ENCODE measurements at places on chromosomes 7 and 10.

DNA sequence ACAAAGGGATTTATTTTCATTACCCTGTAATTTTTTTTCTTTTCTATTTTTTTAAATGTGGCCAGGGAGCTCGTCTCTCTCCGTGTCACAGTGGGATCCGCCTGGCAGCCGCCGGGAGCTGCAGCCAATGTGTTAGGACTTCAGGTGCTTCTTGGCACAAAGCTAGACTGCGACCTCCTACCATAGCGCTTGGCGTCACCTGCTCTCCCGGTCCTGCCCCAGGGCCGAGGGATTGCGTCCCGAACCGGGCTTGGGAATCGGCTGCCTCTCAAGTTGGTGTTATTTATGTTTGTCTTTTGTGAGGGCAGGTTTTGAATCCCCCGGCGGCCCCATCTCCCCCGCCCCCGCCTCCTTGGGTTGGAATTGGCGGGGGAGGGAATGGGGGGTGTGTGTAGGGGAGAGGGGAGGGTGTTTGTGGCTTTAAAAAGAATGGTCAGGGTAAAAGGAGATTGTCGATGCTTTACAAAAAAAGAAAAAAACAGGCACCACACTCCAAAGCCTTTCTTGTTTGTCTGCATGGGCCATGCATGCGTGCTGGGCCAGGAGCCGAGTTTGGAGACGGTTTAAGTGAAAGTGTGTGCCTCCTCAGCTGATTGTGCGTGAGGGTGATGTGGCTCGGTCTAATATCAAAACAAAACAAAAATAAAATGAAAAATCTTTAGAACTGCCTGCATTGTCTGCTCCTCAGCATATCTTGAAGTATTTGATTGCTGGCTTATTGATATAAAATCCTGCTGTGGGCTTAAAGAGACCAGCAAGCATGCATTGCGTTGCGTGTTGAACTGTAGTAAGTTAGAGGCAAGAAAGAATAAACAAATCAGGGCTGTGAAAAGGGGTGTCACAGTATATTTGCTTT lies 1.2 kb downstream of the PPP1R9A start:
- no peak for DNase-seq

DNA sequence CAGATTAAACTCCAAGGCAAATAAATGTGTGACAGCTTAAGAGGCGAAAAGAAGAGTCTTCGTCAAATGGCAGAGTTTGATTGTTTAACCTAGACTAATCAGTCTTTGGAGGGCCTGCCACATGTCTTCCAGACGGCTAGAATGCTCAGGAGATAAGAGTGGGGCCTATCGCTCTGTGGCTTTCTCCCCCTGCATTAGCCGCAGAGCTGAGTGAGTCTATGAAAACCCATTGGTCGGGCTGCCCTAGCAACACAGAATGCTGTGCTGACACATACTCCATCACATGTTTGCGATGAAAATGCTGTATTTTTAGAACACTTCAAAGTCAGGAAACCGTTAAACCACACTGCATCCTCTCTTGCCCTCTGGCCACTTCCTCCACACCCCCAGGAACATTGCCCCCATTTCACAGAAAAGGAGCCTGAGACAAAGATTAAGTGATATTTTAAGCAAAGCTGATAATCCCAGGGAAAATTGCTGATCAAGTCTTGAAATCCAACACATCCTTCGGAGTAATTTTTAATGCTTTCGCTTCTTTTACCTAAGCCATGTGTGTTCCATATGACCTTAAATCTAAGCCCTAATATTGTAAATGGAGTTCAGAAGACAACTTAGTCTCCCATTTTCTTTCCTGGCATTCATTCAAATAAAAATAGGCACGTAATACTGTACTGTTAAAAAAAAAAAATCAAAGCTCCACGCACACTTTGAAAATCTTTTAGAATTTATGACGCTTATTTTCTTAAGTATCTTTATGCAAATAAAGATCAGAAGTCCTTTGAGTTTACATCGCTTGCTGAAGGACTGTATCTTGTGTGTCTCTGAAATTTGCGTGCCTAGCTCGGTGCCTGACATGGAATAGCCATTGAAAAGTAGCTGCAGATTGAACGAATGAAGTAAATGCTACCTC lies 161.2 kb downstream of the CELF2 start:
- DNase-seq = no peak

- no peak for DNase-seq
These were observed 13.9 kb upstream of the HSPA12A start for GRCh38 chr10:116756277-116756676.

DNA sequence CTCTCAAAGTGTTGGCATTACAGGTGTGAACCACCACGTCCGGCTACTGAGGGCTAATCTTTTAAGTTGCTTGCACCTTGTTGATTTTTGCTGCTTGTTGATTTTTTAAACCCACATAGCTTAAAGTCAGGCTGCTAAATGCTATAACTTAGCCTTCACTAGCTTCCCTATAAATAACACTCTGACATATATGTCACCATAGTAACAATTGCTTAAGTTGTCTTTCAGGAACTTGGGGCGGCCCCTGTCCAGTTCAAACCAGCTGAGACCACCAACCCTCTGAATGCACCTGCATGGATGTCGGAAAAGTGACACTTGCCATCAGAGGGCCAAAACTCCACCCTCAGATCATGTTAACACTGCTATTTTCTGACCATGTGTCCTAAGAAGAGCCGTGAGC lies 47.3 kb downstream of the ST8SIA6 start:
- no peak for DNase-seq

- no peak for DNase-seq
These were observed 150.2 kb downstream of the REEP3 start for GRCh38 chr10:63671317-63671937.

DNA sequence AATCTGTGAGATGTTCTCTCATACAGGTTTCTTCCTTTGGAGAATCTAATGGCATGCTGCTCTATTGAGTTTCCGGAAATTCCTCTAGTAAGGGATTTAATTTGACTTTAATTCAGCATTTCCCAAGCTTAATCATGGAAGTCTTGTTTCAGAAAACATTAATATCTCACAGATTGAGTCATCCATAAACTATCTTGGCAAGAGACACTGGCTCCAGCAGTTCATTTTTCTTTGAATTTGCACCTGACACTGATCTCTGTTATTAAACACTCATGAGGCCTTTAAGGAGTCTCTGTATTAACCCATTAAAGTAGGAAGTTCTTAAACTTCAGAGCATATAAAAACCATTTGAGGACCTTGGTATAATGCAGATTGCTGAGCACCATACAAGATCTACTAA lies 3.6 kb upstream of the ITGB8 start:
- DNase-seq = no peak

GRCh38 chr10:112535531-112535951 lies 88.5 kb downstream of the VTI1A start:
- no peak for DNase-seq

GRCh38 chr7:116861717-116862116 lies 670 bp upstream of the CAPZA2 start:
- no peak for DNase-seq

DNA sequence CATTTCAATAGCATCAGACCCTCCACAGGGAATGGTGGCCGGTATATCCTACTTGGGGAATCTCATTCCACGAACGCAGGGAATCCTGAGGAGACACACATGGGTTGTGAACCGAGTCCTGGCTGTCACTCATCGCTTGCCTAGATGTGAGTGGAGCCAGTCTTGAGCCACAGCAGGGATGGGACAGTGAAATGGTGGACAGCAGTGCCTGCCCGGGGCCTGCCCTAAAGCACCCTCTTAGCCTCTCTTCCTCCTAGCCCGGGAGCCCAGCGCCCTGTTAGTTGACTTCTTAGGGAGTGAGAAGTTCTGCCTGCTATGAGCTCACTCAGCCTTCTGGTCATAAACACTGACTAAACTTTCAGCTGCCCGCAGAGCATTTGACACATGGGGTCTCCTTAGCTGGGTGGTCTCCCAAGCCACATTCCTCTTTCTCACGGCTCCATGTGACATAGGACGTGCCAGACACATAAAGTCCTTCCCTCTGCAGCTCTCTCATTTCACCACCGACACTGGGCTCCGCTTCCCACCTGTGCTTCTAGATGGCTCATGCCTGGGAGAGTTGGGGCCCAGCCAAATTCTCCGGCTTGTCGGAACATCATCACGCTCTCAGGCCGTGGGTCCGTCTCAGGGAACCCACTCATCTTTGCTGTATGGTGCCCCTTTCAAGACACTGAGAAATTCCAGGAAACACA lies 60.9 kb downstream of the TCERG1L start:
- DNase-seq = no peak

GRCh38 chr7:151408498-151408838 lies 1.4 kb downstream of the WDR86 start:
- no peak for DNase-seq

DNA sequence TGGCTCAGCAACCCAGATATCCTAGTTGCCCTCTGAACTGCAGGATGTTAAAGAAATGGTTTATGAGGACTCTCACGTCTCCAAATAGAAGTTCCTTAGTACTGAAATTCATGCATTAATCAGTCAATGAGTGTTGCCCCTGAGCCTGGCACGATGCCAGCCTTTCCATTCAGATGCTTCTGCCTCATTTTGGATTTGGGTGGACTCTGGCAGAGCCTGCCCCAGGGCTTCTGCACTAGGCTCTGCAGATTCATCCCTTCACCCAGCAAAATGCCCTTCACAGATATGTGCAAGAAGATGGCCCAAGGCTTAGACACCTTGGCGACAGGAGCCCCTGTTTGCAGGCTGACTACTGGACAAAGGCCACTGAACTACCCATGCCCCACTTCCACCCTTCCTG lies 747.8 kb downstream of the GRID1 start:
- no peak for DNase-seq
